ENCODE measurements at places on chromosomes 1 and 21.

- no peak for DNase-seq
These were observed 18.6 kb downstream of the TAL1 start for GRCh38 chr1:47213230-47213963.

GRCh38 chr1:220928725-220929300, 49.6 kb downstream of the HLX start:
- DNase-seq, result no peak

- DNase-seq, result no peak
These were observed 30.5 kb downstream of the MATN1 start for GRCh38 chr1:30692948-30693301.

DNA sequence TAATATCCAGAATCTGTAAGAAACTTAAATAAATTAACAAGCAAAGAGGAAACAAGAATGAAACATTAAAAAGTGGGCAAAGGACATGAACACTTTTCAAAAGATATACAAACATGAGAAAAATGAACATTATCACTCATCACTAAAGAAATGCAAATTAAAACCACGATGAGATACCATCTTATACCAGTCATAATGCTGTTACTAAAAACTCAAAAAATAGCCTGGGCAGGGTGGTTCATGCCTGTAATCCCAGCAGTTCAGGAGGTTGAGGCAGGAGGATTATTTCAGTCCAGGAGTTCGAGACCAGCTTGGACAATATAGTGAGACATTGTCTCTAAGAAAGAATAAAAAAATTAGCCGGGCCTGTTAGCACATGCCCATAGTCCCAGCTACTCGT, 6.1 kb downstream of the ZNF124 start:
- no peak for DNase-seq

- DNase-seq, result no peak
These were observed 18.1 kb upstream of the PADI3 start for GRCh38 chr1:17230671-17231310.

GRCh38 chr1:4674676-4675075, 20.3 kb downstream of the AJAP1 start:
- DNase-seq, result no peak

GRCh38 chr1:158391099-158391498, 8.2 kb downstream of the OR10T2 start:
- DNase-seq, result no peak

DNA sequence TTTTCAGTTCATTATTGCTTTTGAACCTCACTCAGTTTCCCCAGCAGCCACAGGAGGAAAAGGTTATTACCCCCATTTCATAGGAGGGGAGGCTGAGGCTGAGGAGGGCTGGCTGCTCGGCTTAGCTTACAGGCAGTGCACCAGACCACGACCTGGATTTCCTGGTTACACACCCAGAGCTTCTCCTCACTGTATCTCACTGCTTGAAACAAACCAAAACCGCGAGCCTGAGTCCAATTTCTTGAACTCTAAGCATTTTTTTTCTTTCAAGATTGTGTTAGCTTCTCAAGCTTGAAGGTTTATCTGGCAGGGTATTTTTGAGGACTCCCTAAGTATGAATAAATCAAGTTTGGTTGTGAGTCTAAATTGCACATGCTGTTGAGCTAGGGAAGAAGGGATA, 188.9 kb upstream of the EDN2 start:
- DNase-seq, result no peak

DNA sequence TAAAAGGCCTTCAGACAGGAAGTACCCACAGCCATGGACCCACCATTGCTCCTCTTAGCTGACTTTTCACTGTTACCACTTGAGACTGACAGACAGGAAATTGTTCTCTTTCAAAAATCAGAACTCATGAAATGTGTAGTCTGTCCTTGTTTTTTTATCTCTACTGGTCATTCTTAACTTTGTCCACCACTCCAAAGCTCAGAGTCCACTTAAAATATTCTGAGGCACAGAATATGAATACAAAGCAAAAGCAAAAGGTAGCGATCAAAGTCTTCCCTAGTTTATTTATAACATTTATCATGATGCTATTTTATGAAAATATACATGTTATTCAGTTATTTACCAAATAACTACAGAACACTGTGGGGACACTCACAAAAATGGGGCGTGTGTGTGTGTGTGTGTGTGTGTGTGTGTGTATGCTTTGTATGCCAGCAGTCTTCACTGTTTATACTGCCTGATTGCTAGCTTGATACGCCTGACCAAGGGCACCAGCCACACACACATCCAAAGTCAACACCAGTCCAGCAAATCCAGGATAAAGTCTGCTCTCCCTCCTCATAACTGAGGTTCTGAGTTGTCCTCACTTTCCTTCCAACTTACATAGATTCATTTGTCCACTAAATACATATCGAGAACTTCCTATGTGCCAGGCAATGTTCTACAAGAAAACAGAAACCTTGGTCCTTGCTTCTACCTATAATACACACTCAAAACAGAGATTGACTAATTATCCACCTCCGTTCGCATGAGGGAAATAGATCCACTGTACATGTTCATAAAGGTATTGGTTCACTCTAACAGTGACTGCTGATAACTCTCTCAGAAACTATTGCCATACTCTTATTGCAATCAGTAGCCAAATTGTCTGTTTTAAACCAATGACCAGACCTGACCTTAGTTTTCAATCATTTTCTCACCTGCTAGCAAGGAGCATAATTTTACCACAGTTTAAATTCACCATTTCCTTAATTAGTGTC, 79.4 kb downstream of the ERICH3 start:
- no peak for DNase-seq

- no peak for DNase-seq
These were observed 16.6 kb downstream of the ZNF362 start for GRCh38 chr1:33272930-33273329.

DNA sequence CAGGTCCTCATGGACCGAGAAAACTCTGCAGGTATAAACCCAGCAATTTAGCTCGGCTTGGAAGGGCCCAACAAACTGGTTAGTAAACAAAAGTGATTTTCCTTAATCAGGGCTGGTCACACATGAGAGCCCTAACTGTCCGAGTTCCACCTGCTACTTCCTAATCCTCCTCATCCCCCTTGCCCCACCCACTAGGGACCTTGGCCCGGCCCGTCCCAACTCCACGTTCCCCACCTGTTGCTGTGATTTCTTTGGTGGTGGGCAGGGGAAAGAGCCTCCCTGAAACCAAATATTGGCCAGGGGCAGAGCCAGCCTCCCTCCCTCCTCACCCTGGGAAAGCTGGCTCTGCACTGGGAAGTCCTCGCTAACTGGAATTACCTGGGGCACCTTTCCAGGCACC, 304.2 kb upstream of the PROX1 start:
- DNase-seq, result no peak

- DNase-seq, result no peak
These were observed 4.0 kb upstream of the MRPL24 start for GRCh38 chr1:156744786-156745419.

GRCh38 chr1:7265771-7266371, 480.6 kb downstream of the CAMTA1 start:
- no peak for DNase-seq

DNA sequence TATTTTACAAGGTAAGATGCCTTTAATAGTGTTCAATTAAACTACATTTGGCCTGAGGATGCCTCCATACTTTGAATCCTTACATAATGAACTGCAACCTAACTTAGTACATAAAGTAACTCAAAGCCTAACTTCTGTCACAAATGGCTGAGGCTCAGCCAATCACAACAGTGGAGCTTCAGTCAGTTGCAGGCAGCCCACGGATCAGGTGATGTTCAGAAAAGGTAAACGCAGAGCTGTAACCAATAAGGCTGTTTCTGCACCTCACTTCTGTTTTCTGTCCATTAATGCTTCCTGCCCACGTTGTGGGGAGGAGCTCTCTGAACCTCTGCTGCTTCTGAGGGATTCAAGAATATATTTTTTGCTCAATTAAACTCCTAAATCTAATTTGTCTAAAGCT, 94.8 kb upstream of the KIAA0040 start:
- DNase-seq, result no peak

DNA sequence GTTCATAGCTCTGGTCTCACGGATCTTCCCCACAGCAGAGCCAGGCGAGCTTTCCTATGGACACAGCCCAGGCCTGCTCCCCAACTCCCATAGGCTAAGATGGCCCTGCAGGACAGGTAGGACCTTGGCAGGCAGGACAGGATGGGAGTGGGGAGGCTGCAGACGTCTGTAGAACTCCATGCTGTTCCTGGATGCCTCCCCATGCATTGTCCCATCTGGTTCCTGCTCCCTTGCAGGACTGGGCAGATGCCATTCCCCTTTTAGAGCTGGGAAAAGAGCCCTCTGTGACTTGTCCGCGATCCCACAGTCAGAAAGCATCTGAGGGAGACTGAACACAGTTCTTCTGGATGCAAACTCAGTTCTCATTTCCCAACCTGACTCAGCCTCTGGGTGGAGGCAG, 71.9 kb upstream of the ATP5PO start:
- no peak for DNase-seq

DNA sequence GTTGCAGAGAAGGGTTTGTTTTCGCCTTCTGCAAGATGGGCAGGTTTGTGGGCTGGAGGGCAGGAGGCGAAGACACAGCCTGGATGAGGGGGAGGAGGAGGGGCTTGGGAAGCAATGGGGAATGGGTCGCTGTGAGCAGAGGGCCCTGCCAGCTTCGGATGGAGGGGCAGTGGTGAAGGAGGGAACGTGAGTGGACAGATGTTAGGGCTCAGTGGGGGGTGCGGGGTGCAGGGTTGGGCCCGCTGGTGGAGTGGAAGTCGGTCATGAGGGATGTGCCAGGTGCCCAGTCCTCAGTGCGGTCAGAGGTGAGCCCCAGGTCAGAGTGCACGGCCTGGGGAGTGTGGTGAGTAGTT, 55.5 kb upstream of the ABCG1 start:
- DNase-seq, result no peak

Measured in stimulated activated naive CD4-positive, alpha-beta T cell treated with Interleukin-2 at 50 U/mL for 16 hours (primary cell).